ENCODE measurements at places on chromosomes 5 and 9. TPM values are rescaled to one million over a fixed set of nuclear protein-coding genes. Genes with fewer than 3 reads are reported as not detected.

The ADAMTS19 gene
- total RNA-seq: not detected

The TMED7 gene
- 76.1 TPM for total RNA-seq

GRCh38 chr5:117246424-117246823 lies 671.8 kb upstream of the SEMA6A start:
- DNase-seq: no peak

GRCh38 chr9:135521608-135522095 lies 412 bp downstream of the LCN1 start:
- DNase-seq: no peak

DNA sequence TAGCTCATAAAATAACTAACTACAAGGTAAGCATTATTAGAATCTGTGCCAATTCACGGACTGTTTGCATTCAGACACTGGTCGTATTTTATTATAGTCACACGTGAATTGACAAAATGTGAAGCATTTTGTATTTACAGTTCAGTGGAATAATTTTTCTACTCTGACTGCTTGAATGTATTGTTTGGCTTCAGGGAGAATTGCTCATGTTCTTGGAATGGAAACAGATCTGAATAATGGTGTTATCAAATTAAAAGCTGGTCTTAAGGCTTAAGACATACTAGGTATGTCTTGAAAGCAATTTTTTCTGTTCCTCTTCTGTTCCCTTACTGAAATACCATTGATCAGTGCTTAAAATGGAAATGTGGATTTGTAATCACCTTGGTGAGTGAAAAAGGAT lies 543.7 kb upstream of the TLE4 start:
- no peak for DNase-seq

DNA sequence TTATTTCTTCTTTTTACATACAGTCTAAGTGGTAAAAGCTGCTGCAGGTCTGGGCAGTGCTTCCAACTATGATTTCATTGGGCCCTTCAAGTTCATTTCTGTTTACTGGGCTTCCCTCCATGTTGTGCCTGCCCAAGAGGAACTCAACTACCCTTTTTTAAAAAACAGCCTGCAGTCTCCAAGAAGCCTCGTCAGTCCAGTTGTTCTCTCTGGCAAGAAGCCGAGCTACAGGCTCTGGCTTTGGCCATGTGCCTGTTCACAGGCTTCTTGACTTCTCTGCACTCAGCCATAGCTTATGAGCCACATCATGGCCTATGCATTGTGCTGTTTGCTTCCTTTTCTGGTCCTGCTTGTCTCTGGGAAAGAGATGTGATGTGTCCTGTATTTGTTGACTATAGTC lies 119.7 kb upstream of the PJA2 start:
- no peak for DNase-seq

- no peak for DNase-seq
These were observed 480.9 kb downstream of the MTRR start for GRCh38 chr5:8349855-8350254.

DNA sequence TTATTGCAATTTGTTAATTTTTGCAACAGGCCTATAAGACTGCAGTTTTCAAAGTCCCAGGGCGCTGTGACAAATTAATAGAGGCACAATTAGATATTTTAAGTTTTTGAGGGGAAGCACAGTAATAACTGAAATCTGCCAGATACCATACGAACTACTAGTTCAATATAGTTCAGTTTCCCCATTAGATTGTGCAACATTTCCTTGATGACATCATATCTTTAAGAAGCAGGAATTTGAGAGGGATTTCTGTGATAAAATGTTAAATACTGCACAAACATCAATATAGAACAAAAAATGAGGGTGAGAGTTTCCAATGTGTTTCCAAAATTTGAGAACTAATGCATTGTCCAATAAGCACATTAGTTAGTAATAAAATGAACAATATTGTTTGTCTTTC lies 56.7 kb upstream of the GRIN3A start:
- DNase-seq: no peak
